ENCODE measurements at places on chromosomes 12 and 14.

- no peak for DNase-seq
Measured at GRCh38 chr14:38137005-38137404, 70.7 kb upstream of the SSTR1 start.

DNA sequence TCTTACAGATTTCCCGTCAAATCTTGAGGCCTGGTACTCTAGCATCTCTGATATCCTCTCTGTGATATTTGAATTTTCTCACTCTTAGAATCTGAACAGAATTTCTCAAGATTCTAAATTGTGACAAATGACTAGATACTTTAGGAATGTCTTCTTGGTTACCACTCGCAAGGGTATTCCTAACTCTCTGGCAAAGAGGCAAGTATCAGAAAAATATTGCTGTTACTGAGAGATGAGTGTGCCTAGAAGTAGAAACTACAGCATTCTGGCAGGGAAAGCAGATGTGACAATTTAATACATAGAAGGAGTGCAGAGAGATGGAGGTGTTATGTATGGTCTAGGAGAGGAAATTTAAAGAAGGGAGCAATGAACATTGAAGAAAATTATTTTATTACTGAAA, 467.8 kb downstream of the LRIG3 start:
- no peak for DNase-seq

GRCh38 chr12:19003141-19003540, 126.4 kb upstream of the PLEKHA5 start:
- DNase-seq = no peak

- DNase-seq = no peak
Measured at GRCh38 chr12:110640275-110641025, 26.5 kb downstream of the TCTN1 start.

DNA sequence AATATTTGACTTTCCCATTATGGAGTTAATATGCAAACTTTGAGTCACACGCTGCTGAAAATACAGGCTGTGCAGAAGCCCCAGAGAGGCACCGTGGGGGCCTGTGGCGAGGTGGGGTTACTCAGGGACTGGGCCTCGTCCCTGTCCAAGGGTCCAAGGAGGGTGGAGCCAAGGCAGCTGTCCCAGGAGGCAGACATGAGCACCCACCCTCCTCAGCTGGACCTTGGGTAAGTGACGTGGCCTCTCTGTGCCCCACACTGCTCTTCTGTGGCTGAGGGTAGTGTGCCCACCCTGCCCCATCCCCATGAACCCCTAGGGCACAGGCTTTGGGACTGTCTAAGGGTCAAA, 39.4 kb downstream of the FAM222A start:
- DNase-seq = no peak

Data from naive thymus-derived CD4-positive, alpha-beta T cell (primary cell).